ENCODE measurements at places on chromosomes 3 and 15.

GRCh38 chr15:81531109-81531592 lies 157.1 kb upstream of the TMC3 start:
- no peak for DNase-seq

GRCh38 chr3:98726084-98726483 lies 37.1 kb upstream of the ST3GAL6 start:
- no peak for DNase-seq

GRCh38 chr3:56918111-56918568 lies 116.4 kb upstream of the ARHGEF3 start:
- DNase-seq = no peak

DNA sequence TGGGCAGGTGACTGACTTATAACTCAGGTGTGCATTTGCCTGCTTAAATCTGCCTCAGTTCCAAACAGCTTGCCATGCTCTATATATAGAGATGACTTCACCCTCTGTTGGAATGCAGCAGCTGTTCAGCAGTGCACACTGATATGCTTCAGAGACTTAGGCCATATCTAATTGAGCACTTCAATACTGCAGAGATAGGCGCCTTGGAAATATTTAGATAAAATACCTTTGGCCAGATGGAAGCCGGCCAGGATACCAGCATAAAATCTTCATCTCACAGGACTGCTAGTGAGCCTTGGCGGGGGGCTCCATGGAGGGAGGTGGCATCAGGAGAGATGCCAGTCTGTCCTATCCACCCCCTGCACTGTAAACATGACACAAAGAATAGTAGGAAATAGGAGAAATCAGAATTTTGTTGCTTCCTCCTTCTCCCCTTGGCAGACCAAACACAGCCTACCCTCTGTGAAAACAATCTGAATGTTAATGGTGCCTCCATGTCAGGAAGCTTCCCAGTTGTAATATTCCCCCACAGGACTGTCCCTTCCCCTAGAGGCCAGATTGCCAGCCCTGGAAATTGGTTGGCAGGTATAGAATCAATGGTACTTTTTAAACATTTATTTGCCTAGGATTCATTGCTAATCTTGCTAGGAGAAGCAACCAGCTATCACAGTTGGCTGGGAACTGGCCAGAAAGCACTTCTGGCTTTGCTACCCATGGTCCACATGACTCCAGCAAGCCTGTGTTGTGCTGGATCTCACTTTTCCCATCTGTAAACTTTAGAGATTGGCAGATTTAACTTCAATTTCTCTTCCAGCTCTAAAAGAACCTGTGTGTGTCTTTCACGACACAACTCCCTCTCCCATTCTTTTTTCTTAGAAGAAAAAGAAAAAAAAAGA lies 215.5 kb upstream of the KCNMB2 start:
- DNase-seq = no peak

GRCh38 chr3:43490640-43491185 lies 131.1 kb downstream of the ANO10 start:
- DNase-seq = no peak

DNA sequence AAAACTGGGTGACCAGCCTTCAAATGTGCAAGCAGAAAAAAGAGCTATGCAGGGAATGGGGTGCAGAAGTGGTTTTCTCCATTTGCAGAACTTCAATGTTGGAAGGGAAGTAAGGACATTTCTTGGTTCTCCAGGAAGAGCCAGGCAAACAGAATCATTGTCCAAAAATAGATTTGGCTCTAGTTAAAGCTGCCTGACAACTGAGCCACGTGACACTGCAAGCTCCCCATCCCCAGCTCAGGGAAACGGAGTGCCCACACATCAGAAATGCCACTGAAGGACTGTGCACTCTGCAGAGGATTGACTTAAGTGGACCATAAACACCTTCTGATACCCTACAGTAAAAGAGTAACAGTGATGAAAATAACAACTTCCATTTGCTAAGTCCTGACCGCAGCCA lies 195.6 kb upstream of the NSMCE3 start:
- DNase-seq = no peak

DNA sequence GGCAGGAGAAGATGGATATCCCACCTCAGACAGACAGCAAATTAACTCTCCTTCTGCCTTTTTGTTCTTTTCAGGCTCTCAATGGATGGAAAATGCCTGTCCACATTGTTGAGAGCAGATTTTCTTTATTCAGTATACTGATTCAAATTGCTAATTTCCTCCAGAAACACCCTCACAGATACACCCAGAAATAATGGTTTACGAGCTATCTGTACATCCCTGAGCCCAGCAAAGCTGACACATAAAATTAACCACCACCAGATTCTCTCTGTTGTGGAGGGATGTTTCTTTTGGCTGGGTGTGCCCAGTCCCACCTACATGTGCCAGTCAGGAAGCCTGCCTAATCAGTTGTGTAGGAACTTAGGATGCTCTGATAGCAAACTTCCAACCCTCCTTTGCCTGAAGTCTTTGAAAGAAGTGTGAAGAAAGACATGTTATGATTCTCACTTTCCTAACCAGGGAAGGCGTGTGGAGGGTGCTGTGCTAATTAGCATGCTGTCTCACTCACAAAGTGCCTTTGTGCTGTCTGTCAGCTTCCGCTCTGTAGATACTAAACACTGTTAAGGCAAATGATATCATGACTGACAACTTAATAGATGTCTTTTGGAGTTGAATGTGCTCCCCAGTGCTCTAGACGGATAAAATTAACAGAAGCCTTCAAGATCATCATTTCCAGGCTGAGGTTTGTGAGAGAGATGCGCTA lies 208.5 kb downstream of the CLSTN2 start:
- no peak for DNase-seq

DNA sequence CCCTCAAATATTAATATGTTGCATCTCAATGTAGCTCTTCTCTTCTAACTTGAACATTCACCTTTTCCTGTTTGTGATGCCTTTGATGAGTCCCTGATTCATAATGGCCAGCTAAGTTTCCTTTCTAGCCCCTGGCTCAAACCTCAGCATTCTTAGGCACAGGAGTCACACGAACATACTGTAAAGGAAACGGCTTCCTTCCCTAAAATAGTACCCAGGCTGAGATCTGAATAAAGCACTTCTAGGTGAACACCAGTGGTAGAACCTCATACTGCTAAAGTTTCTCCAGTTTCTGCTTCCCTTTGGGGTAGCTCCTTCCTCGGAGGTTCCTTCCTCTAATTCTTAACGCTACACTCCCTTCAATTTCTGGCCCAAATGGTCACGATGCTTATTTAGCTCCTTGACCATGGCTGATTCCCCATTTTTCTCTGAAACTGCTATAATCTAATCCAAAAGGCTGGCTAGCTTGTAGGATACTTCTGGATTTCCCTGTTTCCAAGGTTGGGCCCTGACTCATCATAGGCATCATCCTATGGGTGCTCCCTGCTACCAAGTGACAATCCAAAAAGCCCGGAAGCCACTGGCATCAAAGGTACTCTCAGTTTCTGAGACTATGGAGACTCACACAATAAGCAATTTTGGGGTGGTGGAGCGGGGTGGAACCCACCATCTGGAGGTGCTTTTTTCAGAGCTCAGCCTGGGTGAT lies 2.4 kb downstream of the ANAPC13 start:
- DNase-seq = no peak

GRCh38 chr3:40845447-40845846 lies 320.7 kb downstream of the ZNF621 start:
- no peak for DNase-seq

GRCh38 chr3:13078163-13078905 lies 5.1 kb upstream of the IQSEC1 start:
- DNase-seq = no peak

DNA sequence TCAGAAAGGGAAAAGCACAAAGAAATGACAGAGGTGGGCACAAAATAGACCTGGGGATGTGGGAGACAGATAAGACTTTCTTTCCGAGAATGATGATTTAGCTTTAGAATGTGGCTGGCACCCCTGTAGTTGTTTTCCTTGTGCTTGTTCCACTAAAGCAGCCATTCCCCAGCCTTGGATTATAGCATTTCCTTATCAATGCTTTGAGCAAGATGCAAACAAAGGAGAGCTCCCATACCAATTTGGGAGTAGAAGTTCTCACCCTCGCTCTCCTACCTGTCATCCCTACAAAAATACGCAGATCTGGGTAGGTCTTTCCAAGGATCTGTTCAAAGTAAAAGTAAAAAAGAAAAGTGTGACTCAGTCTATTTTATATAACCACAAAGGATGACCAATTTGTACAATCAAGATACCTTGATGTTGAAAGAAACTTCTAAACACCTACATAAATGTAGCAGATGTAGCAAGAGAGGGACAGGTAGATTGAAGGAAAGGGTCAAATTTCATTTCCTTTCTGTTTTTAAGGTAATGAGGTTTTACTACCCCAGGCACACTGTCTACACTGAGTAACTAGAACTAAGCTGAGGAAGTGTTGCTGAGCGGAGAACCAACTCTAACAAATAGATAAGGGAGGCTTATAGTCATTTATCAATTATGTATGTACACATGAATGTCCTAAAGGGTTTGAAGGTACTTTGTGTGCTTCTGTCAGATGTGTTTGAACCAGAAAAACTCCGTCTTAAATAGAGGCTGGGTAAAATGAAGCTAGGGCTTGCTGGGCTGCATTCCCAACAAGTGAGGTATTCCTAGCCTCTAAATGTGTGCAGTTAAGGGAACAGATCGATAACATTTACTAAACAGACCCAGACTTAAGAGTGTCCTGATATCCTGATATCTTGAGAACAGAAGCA lies 91.1 kb upstream of the LRRN1 start:
- no peak for DNase-seq

DNA sequence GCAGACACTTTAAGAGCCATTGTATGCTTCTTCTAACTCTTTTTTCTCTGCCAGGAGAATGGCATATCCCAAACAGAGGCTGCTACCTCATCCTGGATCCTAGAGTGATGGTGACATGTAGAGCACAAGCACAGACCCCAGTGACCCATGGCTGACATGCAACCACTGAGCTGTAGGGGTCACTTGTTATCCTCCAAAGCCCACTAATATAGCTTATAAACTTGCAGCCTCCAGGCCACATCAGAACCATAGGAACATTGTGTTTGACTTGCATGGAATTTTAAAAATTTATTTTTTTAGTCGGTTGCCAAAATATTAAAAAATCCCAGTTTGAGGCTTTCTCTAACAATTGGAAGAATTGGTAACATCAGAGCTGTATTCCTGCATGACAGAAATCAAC lies 283.0 kb upstream of the WNT5A start:
- DNase-seq = no peak

DNA sequence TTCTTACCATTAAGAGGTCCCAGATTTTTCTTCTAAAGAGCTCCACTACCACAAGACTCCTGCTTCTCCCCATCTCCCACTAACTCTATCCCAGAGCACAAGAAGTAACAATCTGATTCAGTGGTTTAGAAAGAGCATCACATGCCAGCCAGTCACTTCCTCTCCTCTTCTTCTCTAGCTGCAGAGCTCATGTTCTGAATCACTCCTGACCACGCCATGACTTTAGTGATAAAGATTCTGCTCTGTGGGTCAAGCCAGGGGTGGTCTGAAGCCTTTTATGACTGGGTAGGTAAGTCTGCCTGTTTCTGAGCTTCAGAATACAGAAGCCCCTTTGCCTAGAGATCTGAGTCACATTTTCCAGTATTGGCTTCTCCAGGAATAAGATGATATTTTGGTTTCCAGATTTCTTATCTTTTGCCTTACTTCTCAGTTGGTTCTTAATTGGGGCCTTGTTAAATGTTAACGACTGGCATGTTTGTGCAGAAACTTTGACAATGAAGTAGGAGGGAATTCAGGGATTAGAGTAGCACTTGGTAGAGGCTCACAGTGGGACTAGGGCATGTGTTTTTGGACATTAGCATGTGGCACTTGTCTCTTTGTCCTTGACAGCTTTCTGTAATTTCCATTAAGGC lies 27.6 kb upstream of the ADAMTSL3 start:
- DNase-seq = no peak

DNA sequence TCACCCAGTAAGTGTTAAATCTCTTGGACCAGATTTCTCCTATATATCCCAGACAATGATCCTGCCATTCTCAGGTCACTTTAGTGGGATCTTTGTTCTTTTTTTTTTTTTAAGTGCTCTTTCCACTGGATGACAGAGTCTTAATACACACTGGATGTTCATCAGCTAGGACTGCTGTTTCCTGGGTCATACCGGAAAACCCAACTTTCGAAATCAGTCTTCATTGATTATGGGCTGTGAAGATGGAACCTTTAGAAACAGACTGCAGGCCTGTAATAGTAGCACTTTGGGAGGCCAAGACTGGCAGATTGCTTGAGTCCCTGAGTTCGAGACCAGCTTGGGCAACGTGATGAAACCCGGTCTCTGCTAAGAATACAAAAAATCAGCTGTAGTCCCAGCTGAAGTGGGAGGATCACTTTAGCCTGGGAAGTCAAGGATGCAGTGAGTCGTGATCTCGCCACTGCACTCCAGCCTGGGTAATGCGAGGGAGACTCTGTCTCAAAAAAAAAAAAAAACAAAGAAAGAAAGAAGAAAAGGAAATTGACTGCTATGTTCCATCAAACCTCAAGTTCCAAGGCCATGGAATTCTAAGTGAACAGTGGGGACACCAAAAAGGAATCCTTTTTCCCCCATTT lies 2.3 kb downstream of the EOGT start:
- no peak for DNase-seq

GRCh38 chr15:67680641-67681040 lies 138.1 kb downstream of the MAP2K5 start:
- no peak for DNase-seq

DNA sequence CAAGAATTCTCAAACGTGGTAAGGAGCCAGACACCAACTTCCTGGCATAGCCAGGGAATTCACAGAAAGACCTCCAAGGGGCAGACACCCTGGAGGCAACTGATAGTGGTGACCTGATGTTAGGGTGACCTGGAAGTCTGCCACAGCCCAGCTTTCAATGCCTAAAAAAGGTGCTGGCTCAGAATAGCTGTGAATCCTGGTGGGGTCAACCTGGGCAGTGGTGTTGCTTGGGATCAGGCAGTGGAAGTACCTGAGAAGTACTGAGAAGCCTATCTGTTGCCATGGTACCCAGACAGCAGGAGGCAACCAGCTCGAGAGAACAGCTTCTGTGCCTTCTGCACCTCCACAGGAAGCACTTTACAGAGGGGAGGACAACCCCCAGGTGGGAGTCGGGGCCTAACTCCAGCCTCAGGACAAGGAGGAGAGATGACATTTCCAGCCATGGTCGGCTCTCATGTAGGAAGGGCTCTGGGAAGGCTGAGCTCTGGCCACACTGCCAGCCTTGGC lies 55.4 kb upstream of the LARS2 start:
- DNase-seq = no peak

DNA sequence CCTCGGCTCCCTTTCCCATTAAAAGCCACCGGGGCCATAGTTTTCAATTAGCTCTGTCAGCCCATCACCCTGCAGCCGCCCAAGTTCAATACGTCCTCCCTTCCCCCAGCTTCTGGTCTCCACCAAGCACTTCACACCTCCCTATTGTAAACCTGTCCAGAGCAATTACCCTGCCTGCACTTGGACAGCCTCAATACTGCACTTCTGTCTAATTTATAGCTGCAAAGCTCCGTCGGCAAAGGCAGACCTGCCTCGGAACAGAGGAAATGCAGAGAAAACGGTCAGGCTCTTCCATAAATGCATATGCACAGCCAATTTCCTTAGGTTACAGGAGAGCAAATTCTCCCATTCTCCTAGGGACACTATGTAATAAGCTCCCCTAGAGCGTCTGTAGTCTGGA lies 21.9 kb downstream of the LRIG1 start:
- no peak for DNase-seq
